Activated CD4-positive, alpha-beta memory T cell treated with anti-CD3 and anti-CD28 coated beads for 36 hours (primary cell): ENCODE measurements at places on chromosomes 11 and 22. TPM values are rescaled to one million over a fixed set of nuclear protein-coding genes. Genes with fewer than 3 reads are reported as not detected.
A peak's percentile ranks its signal among the peaks of the same experiment; 100 is the strongest.

DNA sequence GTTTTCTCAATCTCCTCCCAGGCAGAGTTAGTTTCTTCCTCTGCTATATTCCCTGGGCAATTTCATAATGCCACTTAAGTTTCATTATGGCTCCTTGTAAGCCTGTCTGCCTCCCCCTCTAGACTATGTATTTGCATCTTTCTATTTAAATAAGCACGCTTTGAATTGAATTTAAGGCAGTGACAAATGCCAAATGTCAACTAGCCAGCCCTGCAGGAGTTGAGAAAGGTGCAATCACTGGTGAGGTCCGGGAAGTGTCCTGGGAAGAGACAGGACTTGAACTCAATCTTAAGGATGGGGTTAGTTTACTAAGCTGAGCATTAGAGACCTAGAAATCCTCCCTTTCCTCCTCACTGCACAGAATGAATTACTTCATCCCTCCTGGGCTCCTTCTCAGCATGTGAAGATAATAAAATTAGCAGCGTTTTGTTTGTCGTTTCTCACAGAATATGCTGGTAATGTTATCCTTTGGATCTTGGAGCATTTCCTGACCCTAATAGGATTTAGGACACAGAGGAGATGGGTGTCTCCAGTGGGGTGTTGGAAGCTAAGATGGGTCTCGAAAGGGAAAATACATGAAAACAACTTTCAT lies 1.6 kb downstream of the TCP11L1 start:
- peaks cover 37% of the 10 kb centered on the region for H3K4me1 ChIP-seq
- no peak overlapping the region for H3K4me3 ChIP-seq
- no peak for DNase-seq
- peaks cover 4% of the 10 kb centered on the region for H3K27me3 ChIP-seq

DNA sequence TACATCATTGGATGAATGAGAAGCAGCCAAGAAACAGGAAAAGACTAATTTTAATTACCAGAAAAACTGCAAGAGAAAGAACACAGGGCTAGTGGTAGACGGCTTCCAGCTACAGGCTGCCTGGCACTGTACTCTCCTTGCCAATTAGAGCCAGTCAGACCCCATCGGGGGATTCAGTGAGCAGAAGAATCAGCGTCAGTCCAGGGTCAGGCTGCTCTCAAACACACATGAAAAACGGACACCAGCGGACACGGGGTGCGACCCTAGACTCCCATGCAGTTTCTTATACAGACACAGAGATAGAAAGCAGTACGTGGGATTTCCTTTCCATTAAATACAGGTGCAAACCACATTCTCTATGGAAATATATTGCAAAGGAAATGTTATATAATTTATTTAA lies 1.1 kb upstream of the CNTN5 start:
- H3K27ac ChIP-seq, result no peak overlapping the region
- no peak for DNase-seq
- H3K27me3 ChIP-seq, result peaks cover 18% of the 10 kb centered on the region
- no peaks in the 10 kb centered on the region for H3K36me3 ChIP-seq
- H3K4me1 ChIP-seq, result peaks cover 6% of the 10 kb centered on the region

DNA sequence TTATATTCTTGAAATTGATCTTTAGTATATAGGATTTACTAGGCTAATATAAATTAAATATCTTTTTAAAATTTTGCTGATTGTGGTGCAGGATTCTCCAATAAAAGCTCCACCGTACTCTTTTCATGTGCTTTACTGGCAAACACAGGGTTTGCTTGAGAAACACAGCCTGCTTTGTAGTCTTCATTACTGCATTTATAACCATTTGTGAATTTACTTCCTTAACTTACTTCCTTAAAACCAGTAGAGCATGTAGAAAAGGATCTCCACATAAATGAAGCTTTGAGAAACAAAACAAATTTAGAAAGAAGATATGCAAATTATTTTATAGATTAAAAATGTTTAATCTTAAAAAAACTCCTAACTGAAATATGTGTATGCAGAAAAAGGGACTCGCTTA lies 28.8 kb downstream of the SWAP70 start:
- H3K36me3 ChIP-seq, result peaks cover 11% of the 10 kb centered on the region
- no peaks in the 10 kb centered on the region for H3K27me3 ChIP-seq
- no peaks in the 10 kb centered on the region for H3K4me1 ChIP-seq
- no peak overlapping the region for H3K4me3 ChIP-seq

GRCh38 chr11:121472312-121472711 lies 19.5 kb upstream of the SORL1-AS1 start:
- H3K4me3 ChIP-seq, result no peak overlapping the region
- peak; percentile 37 for DNase-seq
- H3K27ac ChIP-seq, result peak overlapping the region; percentile 73
- H3K36me3 ChIP-seq, result peaks cover 25% of the 10 kb centered on the region

DNA sequence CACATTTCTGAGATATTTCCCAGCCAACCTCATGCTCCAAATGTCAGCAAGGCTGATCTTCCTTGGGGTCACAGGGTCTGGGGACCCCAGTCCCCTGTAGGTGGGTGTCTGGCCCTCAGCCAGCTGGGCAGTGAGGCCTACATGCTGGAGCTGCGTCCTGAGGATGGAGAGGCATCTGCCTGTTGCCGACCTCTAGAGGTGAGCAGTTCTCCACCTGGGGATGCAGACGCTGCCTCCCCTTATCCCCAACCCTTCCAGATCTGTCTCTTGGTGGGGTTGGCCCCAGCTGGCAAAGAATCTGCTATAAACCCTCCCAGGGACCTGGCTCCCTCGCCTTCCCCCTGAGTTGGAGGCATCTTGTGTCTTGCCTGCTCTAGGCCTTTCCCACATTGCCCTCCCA lies 79.6 kb downstream of the PKNOX2 start:
- no peak for DNase-seq
- no peak overlapping the region for H3K27ac ChIP-seq
- peaks cover 10% of the 10 kb centered on the region for H3K27me3 ChIP-seq
- H3K4me1 ChIP-seq, result no peaks in the 10 kb centered on the region

DNA sequence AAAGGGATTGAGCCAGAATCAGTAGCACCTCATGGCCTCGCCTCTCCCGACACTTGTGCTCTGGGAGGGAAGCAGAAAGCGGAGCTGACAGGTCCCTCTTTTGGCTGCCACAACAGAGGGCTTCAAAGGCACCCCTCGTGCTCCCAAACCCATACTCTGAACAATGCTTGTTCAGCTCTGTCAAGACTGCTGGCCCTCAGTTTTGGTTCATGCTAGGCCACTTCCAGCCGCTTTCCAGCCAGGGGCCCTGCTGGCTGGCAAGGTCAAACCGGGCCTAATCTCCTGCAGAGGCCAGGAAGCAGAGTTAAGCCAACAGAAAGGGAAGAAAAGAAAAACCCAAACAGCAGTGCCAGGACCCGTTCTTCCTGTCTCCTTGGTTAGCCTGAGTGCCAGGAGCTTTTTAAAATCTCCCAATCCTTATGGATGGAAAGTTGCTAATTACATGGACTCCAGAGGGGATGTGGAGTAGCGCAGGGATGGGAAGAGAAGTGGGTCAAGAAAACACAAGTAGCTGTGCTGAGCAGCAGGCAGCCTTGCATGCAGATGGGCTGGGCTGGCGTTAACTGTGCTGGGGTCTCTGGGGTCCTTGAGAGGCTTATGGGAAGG lies 150.6 kb downstream of the GRIK4 start:
- no peaks in the 10 kb centered on the region for H3K4me1 ChIP-seq
- peaks cover 21% of the 10 kb centered on the region for H3K27me3 ChIP-seq
- H3K4me3 ChIP-seq, result no peak overlapping the region
- no peaks in the 10 kb centered on the region for H3K36me3 ChIP-seq

DNA sequence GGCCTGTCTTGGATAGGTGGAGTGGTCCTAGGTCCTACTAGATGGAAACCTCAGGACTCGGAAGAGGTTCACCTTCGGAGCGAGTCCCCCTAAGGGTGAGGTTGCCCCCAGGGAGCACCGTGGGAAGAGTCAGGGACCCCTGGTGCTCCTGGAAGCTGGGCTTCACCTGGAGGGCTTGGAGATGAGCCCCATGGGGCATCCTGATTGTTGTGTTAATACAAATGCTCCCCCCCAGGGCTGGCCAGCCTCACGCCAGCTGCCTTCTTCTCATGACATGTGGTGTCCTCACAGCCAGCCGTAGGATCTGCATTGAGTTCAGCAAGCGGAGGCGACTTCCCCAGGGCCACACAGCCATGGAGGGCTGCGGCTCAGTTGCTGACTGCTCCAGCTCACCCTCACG lies 1487.5 kb downstream of the BRD1 start:
- no peak for DNase-seq
- no peaks in the 10 kb centered on the region for H3K4me1 ChIP-seq
- H3K27ac ChIP-seq, result no peak overlapping the region
- H3K36me3 ChIP-seq, result no peaks in the 10 kb centered on the region
- H3K4me3 ChIP-seq, result no peak overlapping the region
- H3K27me3 ChIP-seq, result peaks cover 6% of the 10 kb centered on the region

- H3K4me3 ChIP-seq, result no peak overlapping the region
- no peak overlapping the region for H3K27ac ChIP-seq
- H3K27me3 ChIP-seq, result no peaks in the 10 kb centered on the region
- no peaks in the 10 kb centered on the region for H3K4me1 ChIP-seq
- H3K36me3 ChIP-seq, result no peaks in the 10 kb centered on the region
- DNase-seq, result no peak
Measured at GRCh38 chr22:21921184-21921721, 31.4 kb downstream of the PPM1F start.

- H3K4me1 ChIP-seq, result no peaks in the 10 kb centered on the region
- no peak overlapping the region for H3K27ac ChIP-seq
- no peak overlapping the region for H3K4me3 ChIP-seq
- no peaks in the 10 kb centered on the region for H3K36me3 ChIP-seq
- DNase-seq, result no peak
Measured at GRCh38 chr11:114848027-114848426, 169.7 kb downstream of the NXPE2 start.

- peak within 1 kb of the TSS; percentile 98 for H3K27ac ChIP-seq
- peaks cover 33% of the 10 kb centered on the region for H3K36me3 ChIP-seq
- H3K27me3 ChIP-seq, result no peaks in the 10 kb centered on the region
- DNase-seq, result peak; percentile 87
- H3K4me3 ChIP-seq, result peak within 1 kb of the TSS; percentile 99
- H3K4me1 ChIP-seq, result peaks cover 38% of the 10 kb centered on the region
Measured at GRCh38 chr22:19478901-19479354, at the start of gene UFD1. TSS of gene UFD1 (minus strand) at chr22:19479193. CDS start at chr22:19479085, 108 bp downstream.

- H3K27me3 ChIP-seq, result no peaks in the 10 kb centered on the region
- DNase-seq, result no peak
- H3K4me3 ChIP-seq, result no peak overlapping the region
- no peaks in the 10 kb centered on the region for H3K36me3 ChIP-seq
- no peak overlapping the region for H3K27ac ChIP-seq
- H3K4me1 ChIP-seq, result peaks cover 3% of the 10 kb centered on the region
Measured at GRCh38 chr11:72626414-72626936, 47.7 kb downstream of the PDE2A start.

- H3K27me3 ChIP-seq, result no peaks in the 10 kb centered on the region
- no peaks in the 10 kb centered on the region for H3K36me3 ChIP-seq
Measured at GRCh38 chr11:75328426-75329277, 22.8 kb downstream of the ARRB1 start.

- H3K27ac ChIP-seq, result no peak overlapping the region
- H3K4me1 ChIP-seq, result no peaks in the 10 kb centered on the region
- H3K27me3 ChIP-seq, result no peaks in the 10 kb centered on the region
- no peak overlapping the region for H3K4me3 ChIP-seq
Measured at GRCh38 chr11:103958475-103959215, 77.8 kb upstream of the DDI1 start.

- H3K27ac ChIP-seq, result no peak overlapping the region
- no peaks in the 10 kb centered on the region for H3K4me1 ChIP-seq
- peaks cover 4% of the 10 kb centered on the region for H3K36me3 ChIP-seq
- peaks cover 6% of the 10 kb centered on the region for H3K27me3 ChIP-seq
Measured at GRCh38 chr11:70445091-70445490, 46.8 kb downstream of the CTTN start.

The SCGB1D2 gene
- total RNA-seq, result not detected

The PGA5 gene
- total RNA-seq, result not detected

The C11orf91 gene
- total RNA-seq, result not detected

The OR2AG1 gene
- total RNA-seq, result not detected

The DSCAML1 gene
- total RNA-seq, result 0.29 TPM

The RCOR2 gene
- 0.21 TPM for total RNA-seq

The OR2D2 gene
- not detected for total RNA-seq
